ENCODE measurements at places on chromosomes 11 and 22.

GRCh38 chr11:69350040-69350439 lies 56.1 kb downstream of the MYEOV start:
- no peak for DNase-seq

DNA sequence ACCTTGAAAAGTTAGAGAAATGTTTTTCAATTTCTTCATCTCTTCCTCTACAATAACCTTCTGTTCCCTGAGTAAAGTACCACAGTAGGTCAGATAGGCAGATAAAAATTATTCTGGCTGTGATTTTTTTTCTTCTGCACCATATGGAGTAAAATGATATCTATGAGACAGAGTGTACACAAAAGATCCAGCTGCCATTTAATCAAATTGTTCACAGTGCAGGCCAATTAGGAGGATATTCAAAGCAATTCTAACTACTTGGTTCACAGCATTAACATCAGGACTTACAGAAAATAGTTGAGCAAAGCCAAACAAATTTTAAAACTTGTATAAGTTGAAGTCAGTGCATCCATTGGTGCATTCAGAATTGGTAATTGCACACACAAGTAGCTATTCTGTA lies 147.9 kb upstream of the LUZP2 start:
- DNase-seq = no peak

- DNase-seq = peak; percentile 41
These were observed 43.6 kb downstream of the MAPK1 start for GRCh38 chr22:21823740-21824444.

DNA sequence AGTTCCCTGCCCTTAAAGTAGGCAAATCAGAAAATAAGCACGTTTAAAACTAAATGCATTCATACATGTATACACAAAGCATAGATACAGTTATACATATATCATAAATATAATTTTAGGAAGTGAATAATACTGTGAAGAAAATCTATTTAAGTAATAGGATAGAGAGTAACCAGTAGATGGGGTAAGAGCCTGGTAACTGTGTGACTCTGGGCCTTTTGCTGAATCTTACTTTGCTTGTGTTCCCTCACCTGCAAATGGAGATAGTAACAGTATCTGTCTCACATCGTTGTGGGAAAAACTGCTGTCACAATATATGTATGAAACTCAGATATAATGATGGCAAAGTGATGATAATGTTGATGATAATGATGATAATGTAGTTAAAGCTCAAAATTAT lies 29.9 kb downstream of the MS4A2 start:
- no peak for DNase-seq

- peak; percentile 70 for DNase-seq
These were observed 8.2 kb upstream of the MICAL3 start for GRCh38 chr22:18032455-18033101.

DNA sequence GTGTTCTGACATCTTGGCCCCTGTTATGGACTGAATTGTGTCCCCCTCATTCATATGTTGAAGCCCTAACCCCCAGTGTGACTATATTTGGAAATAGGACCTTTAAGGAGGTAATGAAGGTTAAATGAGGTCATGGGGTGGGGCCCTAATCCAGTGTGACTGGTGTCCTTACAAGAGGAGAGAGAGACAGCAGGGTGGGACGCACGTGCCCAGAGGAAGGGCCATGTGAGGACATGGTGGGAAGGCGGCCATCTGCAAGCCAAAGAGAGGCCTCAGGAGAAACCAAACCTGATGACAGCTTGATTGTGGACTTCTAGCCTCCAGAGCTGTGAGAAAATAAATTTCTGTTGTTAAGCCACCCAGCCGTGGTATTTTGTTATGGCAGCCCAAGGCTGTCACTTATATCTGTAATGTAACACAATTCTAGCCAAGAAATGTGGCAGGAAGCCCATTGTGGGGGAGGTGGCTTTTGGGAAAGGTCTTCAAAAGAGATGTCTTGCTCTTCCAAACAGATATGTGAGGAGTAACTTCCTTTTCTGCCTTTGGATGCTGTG lies 23.7 kb downstream of the SLC22A6 start:
- DNase-seq = no peak

- peak; percentile 97 for DNase-seq
These were observed 57.0 kb downstream of the RBFOX2 start for GRCh38 chr22:35971456-35972119.

GRCh38 chr22:36830601-36831000 lies 13.8 kb upstream of the PVALB start:
- no peak for DNase-seq

GRCh38 chr22:36762687-36763260 lies 13.1 kb downstream of the IFT27 start:
- peak; percentile 4 for DNase-seq

GRCh38 chr11:124210421-124210820 lies 27.3 kb downstream of the OR10D3 start:
- DNase-seq = no peak

GRCh38 chr11:125351033-125351867 lies 144.8 kb downstream of the FEZ1 start:
- DNase-seq = no peak

GRCh38 chr11:118634431-118635236 lies 27.2 kb downstream of the PHLDB1 start:
- DNase-seq = no peak

GRCh38 chr11:75023446-75024067 lies 34.8 kb downstream of the NEU3 start:
- no peak for DNase-seq

DNA sequence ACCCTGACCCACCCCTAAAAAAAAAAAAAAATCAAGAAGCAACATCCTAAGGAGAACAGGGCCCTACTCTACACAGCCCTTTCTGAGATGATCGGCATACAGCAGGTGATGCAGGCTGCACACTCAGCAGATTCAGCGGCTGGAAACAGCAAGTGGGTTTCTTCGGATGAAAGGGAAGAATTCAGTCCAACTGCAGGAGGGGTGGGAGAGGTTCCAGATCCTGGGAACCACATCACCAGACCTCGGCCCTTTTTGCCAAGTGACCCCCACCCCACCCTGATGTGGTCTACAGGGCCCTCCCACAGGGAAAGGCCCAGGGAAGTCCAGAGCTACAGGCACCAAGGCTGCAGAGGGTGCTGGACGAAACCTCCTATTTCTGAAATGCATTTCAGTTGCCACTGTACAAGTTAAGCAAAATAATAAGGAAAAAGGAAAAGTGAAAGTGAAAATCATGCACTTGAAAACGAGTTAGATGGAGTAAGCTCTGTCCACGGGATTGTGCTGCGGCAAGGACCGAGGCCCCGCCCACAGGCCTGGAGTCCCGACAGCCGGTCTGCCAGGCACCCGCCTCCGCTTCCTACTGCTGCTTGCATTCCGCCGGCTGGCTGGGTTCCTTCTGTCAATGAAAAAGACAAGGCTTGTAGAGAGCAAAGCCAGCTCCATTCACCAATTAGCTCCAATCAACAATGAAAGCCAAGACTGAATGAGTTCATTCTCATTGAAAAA lies 16.0 kb upstream of the PHLDA2 start:
- DNase-seq = peak; percentile 84

DNA sequence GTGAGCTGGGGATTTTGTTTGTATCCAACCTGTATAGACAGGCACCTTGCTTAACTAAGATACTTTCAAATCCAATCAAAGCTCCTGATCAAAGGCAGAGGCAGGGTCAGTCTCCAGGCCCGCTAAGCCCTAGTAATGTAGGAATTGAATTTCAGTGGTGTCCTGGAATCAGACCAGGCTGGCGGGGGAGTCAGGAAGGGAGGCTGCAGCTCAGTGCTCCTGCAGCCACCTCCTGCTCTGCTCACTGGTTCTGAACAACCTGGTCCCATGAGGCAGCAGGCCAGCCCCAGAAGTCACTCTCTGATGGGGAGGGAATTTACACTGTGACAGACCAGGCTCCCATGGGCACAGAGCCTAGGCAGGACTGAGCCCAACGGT lies 38.5 kb upstream of the GALNT18 start:
- no peak for DNase-seq

DNA sequence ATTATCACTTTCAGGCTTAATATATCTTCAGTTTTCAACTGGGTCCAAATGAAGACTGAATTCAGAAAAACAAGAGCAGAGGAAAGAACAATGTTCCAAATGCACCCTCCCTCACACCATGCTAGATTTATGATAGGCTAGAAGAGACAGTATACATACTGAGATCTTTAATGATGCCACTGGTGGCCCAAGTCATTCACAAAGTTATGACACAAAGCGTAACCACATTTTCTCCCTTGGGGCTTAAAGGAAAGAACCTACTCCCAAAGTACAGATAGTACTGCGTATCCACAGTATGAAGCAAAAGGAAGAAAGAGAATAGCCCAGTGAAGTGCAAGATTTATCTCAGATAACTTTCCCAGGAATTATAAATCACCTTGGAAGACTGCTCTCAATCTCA lies 10.9 kb upstream of the SOX6 start:
- no peak for DNase-seq

GRCh38 chr11:129419386-129419785 lies 43.7 kb downstream of the BARX2 start:
- no peak for DNase-seq

- DNase-seq = no peak
These were observed 9.7 kb downstream of the CD5 start for GRCh38 chr11:61111786-61112517.

- DNase-seq = peak; percentile 88
These were observed 188.6 kb downstream of the HIPK3 start for GRCh38 chr11:33445761-33446161.

DNA sequence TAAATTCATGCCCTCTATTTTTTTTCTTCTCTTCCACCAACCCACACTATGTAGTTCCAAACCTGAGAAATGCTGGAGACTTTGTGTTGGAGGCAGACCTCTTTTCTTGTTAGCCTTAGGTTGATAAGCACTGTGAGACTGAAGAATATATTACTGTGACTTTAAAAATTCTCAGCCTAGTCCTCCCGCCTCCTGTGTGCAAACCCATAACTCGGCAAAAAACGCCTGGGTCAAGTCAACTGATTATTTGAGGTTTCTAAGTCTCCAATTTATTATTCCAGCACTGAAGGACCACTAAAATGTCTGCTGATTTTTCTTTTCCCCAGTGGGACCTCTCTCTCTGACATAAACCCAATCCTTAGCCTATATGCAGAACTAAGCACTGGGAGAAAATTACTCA lies 1946.0 kb upstream of the RAG2 start:
- peak; percentile 70 for DNase-seq

Data from fibroblast of skin of scalp (primary cell).